ENCODE measurements at places on chromosomes 7 and 10.

DNA sequence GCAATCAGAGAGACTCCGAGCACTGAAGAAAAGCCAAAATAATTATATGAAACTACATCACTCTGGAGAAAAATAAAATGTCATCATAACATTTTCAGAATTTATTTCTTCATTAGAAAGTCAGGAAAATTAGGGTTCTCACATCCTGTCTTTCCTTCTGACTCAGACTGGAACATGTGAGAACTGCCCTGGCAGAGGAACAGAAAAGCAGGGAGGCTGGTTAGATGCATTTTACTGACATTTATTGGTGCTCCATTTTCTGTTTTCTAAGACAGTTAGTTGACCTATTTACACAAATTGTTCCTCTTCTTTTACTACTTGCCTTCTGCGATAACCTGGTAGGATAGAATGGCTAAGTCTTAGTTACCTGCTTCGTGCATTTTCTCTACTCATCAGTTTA is 58.6 kb upstream of the ANK3 start:
- DNase-seq, result no peak

DNA sequence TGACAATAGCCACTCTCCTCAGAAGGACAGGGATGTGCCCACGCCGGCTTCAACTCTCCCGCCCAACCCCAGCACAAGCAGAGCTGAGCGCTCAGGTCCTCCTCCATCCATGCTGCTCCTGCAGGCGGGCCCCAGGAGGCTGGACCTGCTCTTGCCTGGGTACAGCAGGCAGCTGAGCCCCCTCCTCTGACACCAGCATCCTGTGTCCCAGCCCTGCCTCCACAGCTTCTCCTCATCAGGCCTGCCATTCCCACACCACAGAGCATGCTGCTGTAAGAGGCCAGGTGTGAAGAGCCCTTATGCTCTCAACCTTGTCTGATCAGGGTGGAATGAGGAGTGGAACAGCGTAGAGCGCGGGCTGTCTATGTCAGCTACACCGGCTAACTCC is 302.2 kb downstream of the PTPRN2 start:
- no peak for DNase-seq

- DNase-seq, result no peak
Measured at GRCh38 chr10:76136961-76137360, 705.5 kb downstream of the LRMDA start.

- DNase-seq, result no peak
Measured at GRCh38 chr10:110016039-110016438, 8.3 kb downstream of the ADD3 start.

DNA sequence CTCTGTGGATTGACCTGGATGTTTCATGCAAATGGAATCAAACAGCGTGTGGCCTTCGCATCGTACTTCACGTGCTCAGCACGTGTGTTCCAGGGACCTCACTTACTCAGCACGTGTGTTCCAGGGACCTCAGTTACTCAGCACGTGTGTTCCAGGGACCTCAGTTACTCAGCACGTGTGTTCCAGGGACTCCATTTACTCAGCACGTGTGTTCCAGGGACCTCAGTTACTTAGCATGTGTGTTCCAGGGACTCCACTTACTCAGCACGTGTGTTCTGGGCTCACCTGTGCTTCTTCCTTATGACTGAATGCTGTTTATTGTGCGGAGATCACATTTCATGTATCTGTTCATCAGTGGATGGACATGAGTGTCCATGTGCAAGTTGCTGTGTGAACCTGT is 22.0 kb downstream of the INPP5A start:
- DNase-seq, result no peak
